ENCODE measurements at places on chromosomes 16 and 17.

DNA sequence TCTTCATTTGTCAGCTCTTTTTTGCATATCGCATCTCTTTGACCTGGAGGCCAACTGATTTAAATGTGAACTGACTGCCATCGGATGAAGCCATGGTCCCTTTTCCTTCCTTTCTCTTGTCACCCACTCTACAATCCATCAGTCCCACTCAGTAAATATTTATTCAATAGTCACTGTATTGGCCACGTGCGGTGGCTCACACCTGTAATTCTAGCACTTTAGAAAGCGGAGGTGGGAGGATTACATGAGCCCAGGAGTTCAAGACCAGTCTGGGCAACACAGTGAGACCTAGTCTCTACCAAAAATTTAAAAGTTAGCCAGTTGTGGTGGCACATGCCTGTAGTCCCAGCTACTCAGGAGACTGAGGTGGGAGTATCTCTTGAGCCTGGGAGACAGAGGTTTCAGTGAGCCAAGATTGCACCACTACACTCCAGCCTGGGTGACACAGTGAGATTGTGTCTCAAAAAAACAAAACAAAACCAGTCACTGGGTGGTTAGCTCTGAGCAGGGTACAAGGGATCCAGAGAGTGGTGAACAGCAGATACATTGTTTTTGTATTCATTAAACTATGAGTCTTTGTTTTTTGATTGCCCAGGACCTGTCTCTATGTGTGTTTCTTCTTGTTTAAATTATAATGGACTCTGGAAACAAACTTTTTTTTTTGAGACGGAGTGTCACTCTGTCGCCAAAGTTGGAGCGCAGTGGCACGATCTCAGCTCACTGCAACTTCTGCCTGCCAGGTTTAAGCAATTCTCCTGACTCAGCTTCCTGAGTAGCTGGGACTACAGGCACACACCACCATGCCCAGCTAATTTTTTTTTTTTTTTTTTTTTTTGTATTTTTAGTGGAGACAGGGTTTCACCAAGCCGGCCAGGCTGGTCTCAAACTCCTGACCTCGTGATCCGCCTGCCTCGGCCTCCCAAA, 6.9 kb downstream of the PHAF1 start:
- DNase-seq = no peak

- DNase-seq = peak; percentile 39
Measured at GRCh38 chr17:63956296-63956920, 16.3 kb downstream of the SCN4A start.

DNA sequence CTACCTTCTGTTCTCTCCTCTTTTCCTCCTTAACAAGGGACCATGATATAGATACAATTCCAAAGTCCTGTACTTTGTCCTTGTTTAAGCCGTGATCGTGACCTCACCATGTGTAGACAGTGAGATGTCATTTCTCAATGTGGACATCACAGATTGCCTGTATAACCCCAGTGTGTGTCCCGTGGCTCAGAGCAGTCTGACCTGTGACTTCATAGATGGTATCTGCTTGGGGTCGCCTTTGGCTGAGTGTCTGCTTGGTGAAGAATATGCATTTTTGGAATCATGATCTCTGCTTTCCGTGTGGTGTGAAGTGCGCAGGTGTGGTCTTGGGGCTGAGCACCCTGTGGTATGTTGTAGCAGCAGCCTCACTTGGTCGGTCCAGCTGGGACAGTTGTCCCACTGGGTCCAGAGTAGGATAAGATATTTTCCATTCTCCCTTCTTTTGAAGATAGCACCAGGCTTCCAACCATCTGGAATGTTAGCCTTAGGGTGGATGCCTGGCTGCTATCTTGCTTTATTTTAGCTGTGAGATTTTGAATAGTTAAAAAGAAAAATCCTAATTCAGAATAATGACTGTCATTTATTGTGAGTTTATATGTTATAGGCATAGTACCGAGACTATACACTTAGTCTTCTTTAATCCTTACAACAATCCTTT, 13.4 kb downstream of the MSI2 start:
- no peak for DNase-seq

GRCh38 chr17:45775576-45776011, 8.5 kb upstream of the CRHR1 start:
- no peak for DNase-seq

GRCh38 chr17:37796076-37796475, 51.2 kb upstream of the HNF1B start:
- no peak for DNase-seq

DNA sequence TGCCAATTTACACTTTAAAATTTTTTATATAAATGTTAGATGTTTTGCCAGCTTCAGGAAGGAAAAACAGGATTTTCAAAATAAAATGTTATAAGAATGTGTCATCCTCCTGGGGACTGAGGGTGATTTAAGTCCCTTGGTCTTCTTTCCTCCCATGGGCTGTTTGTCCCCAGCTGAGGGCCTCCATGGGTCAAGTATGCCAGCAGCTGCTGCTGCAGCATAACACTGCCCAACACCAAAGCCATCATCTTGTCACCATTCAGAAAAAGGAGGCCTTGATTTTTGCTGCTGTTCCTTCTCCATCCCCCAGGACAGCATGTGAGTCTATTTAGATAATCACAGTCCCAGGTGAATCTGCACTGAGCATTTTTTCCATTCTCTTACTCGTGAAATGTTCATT, 188.5 kb downstream of the LGALS9B start:
- DNase-seq = no peak

- DNase-seq = peak; percentile 35
Measured at GRCh38 chr17:71460943-71461342, 659.9 kb upstream of the SOX9 start.

- DNase-seq = no peak
Measured at GRCh38 chr16:14564323-14564722, 65.7 kb downstream of the PARN start.

DNA sequence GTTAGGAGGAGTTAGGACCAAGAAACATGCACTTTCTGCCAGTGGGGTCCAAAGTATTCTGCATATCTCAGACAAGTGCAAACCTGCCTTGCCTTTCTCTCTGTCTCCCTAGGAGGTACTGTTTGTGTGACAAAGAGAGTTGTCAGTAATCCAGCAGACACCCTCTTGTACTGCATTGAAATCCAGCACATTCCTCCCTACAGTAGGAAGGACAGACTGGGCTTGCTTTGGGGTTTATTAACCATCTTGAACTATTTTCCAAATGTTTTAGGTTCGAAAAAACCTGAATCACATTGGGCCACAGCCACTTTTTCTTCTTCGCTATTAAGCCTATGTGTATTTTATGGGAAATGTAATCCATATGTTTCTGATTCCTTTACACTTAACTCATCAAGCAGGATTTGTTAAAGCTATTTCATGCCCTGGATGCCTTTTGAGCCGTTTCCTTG, 204.2 kb upstream of the KCNJ16 start:
- peak; percentile 98 for DNase-seq

DNA sequence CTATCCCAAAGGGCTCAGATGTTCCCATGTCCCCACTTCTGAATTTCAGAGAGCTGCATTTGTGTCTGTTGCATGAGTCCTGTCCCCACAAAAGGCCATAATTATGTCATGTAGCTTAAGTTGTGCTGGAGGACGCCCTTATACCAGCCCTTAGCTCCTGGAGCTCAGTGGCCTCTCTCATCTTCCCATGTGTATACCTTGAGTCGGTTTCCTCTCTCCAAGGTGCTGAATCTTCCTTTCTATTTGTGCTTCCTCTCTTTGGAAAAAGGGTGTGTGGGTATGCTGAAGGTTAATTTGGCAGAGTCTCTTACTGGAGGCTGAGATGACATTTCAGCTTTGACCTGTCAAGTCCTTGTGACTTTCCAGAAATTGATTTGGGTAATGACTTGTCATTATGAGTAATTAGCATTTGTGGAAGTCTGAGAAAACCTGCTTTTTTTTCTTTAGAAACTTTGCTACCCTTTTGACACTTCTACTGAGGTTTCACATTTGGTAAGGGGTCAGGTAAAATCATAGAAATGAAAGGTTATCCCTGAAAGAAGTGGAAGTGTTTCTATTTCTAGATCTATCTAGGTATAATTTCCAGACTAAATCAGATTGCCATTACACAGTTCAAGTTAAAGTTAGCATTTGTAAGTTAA, 185.4 kb downstream of the ABCC12 start:
- peak; percentile 57 for DNase-seq

DNA sequence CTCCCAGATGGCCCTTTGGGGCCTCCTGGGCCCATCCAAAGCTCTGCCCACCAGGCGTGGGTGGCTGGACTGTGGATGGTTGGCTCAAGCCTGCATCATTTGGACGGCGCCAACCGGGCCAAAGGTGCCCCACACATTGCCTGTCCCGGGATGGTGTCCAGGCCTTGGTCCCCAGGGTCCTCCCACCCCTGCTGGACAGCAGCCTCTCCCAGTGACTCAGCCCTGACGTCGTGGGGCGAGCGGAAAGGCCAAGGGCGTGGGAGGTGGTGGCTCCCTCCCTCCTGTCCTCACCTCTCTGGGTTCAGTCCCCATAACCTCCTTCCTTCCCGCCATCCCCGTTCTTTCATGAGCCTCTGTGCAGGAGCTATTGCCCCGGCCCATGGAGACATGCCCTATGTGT, 42.1 kb upstream of the DLX4 start:
- DNase-seq = no peak

- DNase-seq = no peak
Measured at GRCh38 chr17:42346481-42346880, 41.8 kb downstream of the STAT3 start.

GRCh38 chr17:51461578-51462004, 201.2 kb downstream of the UTP18 start:
- DNase-seq = peak; percentile 44

GRCh38 chr16:57107321-57107922, 15.0 kb downstream of the CPNE2 start:
- no peak for DNase-seq

DNA sequence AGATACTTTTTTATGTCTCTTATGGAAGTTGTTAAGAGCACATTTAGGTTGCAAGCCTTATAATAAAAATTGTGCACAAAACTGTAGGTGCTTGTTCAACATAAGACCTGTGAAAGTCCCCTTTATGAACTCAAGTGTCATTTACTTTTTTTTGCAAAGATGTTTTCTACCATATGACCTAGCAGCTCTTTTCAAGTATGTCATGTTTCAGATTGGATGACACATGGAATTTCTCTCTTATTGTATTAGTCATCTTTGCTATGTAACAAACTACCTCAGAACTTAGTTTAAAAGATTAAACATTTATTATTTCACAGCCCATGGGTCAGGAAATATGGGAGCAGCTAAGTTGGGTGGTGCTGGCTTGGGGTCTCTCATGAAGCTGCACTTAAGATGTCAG, 57.9 kb downstream of the PHKB start:
- no peak for DNase-seq

GRCh38 chr16:4663465-4663776, 29.9 kb upstream of the NUDT16L1 start:
- DNase-seq = no peak

DNA sequence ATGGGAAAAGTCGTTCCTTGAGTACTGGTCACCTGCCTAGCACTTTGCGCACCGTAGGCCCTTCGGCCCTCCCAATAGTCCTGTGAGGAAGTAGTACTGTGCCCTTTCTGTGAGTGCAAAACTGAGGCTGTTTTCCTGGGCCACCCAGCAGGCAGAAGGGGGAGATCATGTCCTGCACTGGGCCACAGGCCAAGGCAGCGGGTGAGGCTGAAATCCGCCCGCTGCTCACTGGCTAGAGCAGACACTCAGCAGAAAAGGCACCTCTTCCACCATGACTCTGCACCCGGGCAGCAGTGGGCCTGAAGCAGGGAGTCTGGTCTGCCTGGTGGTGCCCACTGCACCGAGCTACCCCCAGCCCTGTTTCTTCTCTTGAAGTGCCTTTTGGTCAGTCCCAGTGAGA, 20.2 kb downstream of the METTL22 start:
- no peak for DNase-seq

DNA sequence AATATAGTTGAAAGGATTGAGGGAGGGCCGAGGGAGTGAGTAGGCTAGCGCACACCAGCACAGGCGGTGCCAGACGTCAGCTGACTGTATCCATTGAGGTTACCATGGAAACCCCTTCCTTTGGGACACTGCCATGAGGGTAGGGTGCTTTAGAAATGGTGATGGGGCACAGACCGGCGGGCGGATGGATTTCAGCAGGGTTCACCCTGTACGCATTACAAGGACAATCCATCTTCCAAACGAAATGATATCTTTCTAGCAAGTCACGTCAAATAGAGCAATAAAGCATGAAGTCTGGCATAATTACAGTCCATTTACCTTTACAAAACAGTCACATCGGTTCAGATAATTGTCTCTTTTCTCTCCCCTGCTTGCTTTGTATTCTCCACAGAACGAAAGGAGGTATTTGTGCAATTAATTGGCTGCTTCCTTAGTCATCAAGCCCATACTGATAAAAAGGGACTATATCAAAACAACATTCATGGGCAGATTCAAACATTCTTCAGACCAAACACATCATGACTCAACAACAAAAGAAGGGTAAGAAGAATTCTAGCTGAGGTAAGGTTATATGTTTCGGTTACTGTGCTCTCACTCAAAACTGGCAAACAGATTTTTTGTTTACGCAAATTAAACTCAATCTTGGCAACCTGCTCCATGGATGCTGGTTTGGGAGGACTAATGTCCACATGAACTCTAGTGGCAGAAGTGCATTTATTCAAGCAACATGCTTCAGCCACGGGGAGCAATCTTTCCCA, 140.6 kb downstream of the CDK5R1 start:
- DNase-seq = no peak

DNA sequence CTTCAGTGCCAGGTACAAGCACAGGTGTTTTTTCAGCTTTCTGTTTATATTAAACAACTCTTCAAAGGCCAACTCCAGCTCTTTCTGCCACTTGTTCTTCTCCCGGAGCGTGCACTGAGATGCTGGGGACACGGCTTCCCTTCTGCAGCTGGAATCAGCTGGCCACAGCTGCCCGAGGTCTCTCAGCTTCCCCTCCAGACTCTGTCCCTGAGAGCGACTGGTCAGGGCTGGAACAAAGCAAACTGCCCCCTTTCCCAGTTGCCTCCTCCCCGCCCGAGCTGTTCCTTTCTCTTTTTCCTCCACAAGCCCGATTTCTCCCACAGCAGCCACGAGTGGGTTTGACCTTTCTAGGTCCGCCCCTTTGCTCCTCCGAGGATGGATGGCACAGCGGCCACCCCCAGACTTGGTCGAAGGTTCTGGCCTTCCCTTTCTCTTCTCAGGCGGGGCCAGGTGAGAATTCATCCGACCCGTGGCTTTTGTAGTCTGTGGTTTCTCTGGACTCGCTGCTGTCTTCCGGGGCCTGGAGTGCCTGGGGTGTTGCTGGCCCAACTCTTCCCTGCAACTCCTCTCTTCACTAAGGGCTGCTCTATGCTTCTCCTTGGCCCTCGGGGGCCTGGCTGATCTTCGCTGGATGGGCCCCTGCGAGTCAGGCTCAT, 11.5 kb downstream of the CEP295NL start:
- DNase-seq = no peak

DNA sequence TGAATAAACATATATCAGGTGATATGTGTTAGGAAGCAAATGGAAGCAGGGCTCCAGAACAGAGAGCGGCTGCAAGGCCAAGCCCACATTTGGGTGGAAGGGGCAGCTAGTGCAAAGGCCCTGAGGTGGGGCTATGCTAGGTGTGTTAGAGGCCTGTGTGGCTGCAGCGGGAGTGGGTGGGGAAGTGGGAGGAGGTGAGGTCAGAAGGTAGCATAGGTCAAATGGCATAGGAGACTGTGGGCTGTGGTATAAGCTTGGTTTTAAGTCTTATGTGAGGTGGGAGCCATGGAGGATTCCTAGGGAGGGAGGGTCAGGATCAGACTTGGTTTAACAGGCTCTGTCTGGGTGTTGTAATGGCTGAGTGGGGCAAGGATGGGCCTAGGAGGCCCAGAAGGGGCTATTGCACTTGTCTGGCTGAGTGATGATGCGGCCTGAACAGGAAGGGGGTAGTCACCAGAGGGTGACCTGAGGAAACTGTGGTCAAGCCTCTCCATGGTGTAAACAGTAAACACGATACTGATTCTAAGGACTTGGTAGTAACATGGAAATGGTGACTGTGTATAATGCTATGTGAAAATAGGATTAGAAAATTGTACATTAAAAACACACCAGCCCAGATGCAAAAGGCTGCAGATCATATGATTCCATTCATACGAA, 31.1 kb downstream of the RAI1 start:
- DNase-seq = peak; percentile 49
